ENCODE measurements at places on chromosomes 16 and 17.
A peak's percentile ranks its signal among the peaks of the same experiment; 100 is the strongest.

DNA sequence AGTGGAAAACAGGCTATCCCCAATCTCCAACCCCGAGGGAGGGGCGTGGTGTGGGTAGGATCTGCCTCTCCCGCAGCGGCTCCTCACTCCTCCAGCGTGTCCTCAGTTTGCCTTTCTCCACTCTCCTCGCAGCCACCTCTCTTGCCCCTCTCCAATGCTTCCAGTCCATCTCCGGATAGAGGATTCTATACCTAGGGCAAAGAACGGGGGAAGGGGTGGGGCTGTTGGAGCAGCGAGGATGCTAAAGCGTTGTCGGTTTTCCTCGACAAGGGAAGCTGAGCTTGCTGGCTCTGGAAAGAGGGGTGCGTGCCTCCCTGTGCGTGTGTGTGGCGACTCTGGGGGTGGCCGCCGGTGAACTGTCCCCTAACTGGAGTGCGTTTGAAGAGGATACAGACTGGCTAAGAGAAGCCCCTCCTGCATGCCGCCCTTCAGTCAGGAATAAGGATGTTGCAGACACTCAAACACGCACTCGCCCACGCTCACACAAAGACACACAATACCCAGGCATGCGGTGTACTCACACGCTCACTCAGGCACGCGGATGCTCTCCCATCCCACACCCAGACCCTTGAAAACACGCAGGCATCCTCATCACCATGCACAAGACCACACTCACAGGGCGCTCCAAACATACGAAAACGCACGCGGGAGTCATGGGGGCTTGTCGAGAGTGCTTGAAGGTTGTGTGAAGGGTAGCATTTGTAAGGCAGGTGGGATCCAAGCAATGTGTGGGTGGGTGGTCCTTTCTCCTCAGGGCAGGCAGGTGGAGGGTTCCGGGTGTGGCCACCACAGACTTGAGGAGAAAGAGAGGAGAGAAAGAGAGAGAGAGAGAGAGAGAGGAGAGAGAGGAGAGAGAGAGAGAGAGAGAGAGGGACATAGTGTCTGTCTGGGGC is 655 bp upstream of the GPR139 start:
- DNase-seq, result no peak

DNA sequence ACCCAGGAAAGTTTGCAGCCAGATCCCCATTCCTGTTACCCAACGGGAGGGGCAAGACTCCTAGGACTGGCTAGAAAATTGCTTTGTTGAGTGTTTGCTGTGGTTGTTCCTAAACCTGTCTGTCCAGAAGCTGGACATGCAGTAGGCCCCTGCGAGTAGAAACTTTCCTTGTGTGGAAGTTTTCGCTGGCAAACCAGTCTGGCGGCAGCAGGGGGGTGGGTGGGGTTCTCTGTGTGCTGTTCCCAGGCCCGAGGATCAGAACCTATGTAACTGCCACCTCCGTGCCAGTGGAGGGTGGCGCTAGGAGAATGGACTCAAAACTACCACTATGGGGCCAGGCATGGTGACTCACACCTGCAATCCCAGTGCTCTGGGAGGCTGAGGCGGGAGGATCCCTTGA is 9.2 kb downstream of the SGSM2 start:
- no peak for DNase-seq

- DNase-seq, result peak; percentile 92
These were observed 65.2 kb downstream of the KLHDC4 start for GRCh38 chr16:87700406-87701077.

GRCh38 chr17:19672009-19672750 is 23.6 kb downstream of the ALDH3A2 start:
- DNase-seq, result no peak

DNA sequence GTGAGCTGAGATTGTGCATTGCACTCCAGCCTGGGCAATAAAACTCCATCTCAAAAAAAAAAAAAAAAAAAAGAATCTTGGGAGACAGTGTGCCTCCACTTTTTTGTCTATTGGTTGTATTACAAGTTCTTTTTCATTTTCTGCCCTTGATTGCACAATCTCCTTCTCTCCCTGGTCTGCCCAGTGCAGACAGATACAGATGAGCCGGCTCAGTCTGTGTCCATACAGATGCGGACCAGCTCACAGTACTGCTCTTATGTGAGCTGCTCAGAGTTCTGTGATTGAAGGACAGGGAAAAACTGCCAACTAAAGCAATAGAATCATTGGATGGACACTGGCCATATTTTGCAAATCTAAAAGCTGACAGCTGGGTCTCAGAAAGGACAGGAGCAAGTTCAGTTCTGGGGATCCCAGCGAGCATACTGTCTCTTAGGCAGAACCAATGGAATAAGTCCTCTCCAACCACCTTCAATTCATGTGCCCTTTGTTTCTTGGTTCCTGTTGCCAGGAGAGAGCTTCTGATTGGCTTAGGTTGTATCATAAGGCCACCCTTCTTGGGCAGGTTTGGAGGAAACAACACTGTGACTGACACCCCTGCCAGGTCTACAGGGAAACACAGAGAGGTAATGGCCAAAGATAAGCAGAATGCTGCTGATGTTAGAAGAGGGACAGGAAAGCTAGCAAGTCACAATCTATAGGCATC is 495.6 kb upstream of the HSBP1 start:
- DNase-seq, result no peak

DNA sequence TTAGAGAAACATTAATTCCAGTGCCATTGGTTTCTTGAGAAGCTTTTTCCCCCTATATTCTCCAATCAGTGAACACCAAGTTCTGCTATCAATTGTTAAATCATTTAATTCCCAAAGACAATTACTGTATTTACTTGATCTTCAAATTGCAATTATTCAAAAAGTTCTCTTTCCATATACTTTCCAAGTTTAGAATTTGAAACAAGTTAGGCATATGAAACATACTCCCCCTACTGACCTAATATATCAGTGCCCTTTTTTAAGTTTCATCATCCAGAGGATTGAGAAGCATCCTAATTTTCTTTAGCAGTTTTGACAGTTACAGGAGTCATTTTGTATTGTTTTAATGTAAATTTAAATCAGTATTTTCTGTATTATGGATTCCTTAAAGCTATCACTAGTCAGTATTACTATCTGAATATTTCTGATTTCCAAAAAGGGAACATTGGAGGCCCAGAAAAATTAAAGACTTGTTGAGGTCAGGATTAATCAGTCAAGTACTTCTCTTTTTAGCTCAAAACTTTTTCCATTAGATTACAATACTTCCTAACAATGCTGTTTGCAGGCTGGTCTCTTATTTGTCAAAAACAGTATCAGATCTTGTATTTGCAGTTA is 16.3 kb downstream of the MEIOC start:
- no peak for DNase-seq
